Pulmonary artery endothelial cell (primary cell): ENCODE measurements at places on chromosomes 4 and X.

DNA sequence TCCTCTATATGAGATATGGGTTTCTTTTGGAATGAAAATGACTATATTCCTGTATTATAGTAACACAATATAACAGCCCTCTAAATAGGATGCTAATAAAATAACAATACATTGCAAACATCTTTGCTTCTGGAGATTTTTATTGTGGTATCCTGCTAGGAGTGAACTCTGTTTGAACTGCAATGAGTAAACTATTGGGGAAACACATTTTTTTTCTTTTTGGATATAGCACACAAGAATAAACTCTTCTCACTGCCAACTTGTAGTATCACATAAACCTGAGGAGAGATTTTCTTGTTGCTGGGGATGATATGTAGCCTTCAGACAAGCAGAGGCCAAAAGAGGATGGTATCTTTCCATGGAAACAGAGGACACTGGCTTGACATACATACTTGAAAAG is 238.2 kb downstream of the C4orf33 start:
- DNase-seq, result no peak

DNA sequence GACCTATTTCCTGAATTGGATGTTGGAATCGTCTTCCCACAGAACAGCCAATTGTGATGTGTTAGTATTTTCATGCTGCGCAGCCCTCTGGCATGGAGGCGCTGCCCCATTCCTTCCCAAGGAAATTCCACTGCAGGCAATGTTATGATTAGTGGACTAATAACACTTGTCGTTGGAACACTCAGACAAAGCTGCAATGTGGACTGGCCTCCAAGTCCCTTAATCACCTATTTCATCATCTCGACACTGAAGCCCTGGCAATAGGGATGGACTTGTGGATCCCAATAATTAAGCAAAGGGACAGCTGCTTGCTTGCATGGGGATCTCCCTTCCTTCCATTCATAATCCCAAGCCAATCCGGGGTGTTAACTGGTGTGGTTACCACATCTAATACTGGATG is 78.8 kb upstream of the PLAC1 start:
- DNase-seq, result no peak

DNA sequence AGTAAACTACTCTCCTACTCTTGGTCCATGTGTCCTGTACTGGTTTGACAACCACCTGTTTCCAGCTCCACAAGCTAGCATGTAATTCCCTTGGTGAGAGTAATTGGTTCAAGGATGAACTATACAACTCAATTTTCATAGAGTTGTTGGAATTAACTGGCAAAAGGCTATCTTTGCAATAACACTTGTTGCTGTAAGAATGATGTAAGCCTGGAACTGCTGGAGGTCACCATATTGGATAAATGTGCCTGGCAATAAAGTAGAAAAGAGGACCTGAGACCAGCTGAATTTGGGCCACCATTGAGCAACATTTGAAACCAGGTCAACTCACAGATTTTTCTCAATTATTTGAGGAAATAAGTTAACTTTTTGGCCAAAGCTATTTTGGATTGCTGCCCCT is 175.5 kb downstream of the CAMK2D start:
- no peak for DNase-seq

- DNase-seq, result no peak
Measured at GRCh38 chrX:38616904-38617303, 55.6 kb downstream of the TSPAN7 start.

GRCh38 chrX:131821945-131822622 is 201.0 kb upstream of the STK26 start:
- peak; percentile 45 for DNase-seq

GRCh38 chr4:137572647-137573046 is 40.4 kb upstream of the PCDH18 start:
- DNase-seq, result no peak

- peak; percentile 72 for DNase-seq
Measured at GRCh38 chrX:120485638-120486520, 16.8 kb upstream of the LAMP2 start.

- no peak for DNase-seq
Measured at GRCh38 chr4:20044966-20045365, 206.7 kb upstream of the SLIT2 start.

DNA sequence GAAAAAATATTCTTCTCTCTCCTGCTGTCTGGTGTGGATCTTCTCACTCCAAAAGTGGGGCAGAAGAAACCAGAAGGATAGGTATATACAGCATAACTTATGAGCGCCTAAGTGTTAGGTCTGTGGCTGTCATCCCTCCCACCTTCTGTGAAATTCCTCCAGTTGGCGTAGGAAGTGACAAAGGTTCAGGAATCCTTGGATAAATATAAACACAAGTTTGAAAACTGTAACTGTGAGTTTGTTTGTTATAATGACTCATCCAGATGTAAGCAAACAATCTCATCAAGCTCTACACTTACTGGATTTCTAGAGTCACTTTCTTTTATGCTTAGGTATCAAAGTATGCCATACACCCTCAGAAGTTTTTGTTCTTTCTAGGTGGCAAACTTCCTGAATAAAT is 405.2 kb downstream of the FAT4 start:
- no peak for DNase-seq

- no peak for DNase-seq
Measured at GRCh38 chr4:80125252-80126177, 52.5 kb upstream of the ANTXR2 start.

GRCh38 chr4:106160560-106160959 is 155.4 kb downstream of the TBCK start:
- no peak for DNase-seq

DNA sequence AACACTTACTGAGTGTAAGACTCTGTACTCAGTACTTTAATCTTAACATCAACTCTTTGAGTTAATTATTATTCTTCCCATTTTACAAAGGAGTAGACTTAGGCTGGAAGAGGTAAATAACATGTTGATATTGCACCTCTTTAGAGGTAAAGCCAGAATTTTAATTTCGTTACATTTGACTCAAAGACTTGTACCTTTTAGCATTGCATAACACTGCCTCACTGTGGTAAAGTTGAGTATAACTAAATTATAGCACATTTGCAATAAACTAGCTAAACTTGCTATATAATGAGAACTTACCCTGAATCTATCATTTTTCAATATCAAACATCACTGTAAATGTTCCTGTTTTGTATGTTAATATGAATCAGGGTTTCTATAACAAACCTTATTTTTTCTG is 218.5 kb downstream of the PRR32 start:
- DNase-seq, result no peak

DNA sequence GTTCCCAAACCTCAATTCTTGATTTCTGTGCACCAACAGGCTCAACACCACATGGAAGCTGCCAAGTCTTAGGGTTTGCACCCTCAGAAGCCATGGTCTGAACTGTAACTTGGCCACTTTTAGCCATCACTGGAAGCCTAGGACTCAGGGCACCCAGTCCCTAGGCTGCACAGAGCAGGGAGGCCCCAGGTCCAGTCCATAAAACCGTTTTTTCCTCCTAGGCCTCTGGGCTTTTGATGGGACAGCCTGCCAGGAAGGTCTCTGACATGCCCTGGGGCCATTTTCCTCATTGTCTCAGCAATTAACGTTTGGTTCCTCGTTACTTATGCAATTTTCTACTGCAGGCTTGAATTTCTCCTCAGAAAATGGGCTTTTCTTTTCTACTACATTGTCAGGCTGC is 1259.6 kb downstream of the RAPGEF2 start:
- no peak for DNase-seq

GRCh38 chr4:90766837-90767236 is 639.6 kb downstream of the CCSER1 start:
- no peak for DNase-seq

GRCh38 chrX:43853225-43853828 is 28.9 kb downstream of the MAOB start:
- DNase-seq, result no peak

DNA sequence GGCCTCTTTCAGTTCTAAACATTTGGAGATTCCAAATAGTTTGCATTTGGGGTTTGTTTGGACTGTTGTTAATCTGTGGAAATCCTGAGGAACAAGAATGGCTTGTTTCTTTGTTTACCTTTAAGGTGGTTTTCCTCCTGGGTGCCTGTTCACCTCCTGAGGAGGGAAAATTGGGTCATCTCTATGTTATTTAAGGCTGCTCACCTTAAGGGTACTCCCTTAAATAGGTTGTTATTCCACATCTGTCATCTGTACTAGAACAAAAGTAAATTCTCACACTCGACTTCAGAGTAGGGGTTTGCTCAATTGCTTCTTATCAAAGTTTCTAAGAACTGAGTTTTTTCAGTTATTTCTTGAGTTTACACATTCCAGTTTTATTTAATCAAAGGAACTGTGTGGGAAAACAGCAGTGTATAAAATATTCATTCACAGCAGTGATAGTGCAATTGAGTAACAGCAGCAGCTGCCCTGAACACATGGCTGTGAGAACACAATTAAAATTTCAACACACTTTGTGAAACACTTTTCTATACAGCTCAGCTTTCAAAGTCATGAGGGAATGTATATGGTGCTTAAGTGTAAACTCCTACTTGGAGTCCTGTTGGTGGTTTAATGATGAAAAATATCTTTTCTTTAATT is 238.5 kb upstream of the PGRMC2 start:
- no peak for DNase-seq

GRCh38 chrX:19761554-19762295 is 125.7 kb downstream of the SH3KBP1 start:
- DNase-seq, result no peak

GRCh38 chr4:8559011-8559410 is 21.2 kb upstream of the GPR78 start:
- DNase-seq, result no peak

DNA sequence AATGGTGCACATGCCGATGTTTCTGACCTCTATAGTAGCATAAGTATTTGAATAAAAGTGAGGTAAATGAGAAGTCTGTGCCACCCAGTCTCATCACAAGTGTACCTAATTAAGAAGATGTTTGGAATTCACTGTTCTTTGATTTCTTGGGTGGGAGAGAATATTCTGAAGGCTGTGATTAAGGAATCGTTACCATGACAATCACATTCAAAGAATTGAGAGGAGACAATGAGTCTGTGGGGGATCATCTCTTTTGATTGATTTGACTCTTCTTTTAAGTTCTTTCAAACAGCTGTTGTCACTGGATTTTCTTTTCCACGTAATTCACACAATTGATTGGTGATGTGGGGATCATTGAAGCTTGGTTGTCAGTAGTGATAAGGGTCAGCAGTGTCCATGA is 18.1 kb downstream of the FHL1 start:
- no peak for DNase-seq

DNA sequence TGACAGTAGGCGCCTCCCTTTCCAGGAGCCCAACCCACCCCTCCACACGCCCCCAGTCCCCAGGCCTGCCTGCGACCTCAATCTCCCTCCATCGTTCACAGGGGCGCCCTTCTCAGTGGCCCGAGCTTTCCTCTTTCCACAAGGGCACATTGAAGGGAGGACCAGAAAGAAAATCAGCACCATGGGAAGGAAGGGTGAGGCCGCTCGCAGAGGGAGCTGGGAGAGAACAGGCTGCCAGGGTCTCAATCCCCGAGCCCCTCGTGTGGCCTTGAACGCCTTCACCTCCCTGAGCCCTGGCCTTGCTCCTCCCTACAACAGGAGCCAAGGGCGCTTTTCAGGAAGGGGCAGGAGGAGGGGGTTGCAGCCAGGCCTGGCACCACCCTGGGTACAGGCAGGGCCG is 66.5 kb downstream of the WFS1 start:
- no peak for DNase-seq
